NB4 (cell line): ENCODE measurements at places on chromosomes 6 and 20.
A peak's percentile ranks its signal among the peaks of the same experiment; 100 is the strongest.

DNA sequence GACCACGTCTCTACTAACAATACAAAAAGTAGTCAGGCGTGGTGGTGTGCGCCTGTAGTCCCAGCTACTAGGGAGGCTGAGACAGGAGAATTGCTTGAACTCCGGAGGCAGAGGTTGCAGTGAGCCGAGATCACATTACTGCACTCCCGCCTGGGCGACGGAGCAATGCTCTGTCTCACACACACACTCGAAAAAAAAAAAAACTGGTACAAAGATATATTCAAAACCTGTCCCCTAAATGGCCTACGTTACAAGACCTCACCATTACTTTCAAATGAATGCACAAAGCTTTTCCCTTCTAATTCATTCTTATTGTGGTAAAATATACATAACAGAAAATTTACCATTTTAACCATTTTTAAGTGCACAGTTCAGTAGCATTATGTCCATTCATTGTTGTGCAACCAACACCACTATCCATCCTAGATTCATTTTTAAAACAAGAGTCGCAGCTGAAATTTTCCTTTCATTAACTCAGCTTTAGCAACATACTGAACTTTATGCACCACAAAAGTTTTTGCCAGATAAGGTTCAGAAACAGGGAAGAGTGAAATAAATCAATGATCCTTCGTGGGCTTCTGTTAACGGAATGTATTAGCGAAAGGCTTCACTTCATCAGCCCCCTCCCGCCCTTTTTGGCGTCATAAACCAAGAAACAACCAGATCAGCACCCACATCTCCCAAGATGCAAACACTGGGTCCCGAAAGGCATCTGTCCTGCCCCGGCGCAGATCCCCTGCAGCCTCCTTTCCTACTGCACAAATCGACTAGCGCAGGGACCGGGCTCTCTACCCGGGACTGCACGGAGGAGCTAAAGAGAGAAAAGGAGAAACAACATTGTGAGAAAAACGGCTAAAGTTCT, 825 bp upstream of the FAM135A start:
- DNase-seq: no peak

GRCh38 chr20:7180256-7181045, 413.0 kb downstream of the BMP2 start:
- DNase-seq: no peak

DNA sequence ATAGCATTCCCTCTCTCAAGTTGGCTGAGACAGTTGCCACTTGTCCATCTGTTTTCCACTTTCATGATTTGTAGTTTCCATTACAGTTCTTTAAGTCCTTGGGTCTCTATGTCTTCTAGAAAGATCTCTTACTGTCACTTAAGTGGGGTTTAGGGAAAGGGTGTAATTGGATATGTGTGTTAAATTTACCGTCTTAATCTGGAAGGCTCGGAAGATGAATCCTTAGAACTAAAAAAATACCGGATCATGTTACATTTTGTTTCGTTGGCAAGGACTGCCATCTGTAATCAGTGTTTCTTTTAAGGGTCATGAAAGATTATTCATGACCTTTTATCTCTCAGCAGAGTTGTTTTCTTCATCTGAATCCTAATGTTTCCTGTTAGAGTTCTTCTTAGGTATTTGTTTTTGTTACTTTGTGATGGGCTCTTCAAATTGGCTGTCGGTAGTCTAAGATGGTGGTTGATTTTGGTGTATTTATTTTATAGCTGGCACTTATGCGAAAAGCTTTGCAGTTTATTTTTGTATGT, 21.8 kb upstream of the BTBD3 start:
- DNase-seq: no peak

DNA sequence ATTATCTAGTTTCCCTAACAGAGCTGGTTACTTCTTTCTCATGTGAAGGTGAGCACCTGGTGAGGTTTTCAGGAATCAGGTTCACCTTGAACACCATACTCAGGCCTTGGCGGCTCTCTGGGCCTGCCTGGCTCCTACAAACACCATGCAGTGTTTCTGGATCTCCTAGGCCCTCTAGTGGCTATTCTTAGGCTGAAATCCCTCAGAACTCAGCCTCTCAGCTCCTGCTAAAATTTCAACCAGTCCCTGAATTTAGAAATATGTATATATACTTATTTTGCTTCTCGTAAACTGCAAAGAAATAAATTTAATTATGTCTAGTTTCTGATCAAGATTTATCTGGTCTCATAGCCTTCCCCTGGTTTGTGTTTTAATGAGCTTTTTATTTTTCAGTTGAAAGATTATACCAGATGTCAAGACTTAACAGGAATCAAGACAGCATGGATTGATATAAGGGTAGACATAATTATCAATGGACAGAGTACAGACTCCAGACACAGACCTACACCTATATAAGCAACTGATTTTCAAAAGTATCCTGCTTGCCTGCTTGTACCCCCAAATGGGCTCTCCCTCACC, 55.9 kb downstream of the ANKEF1 start:
- DNase-seq: peak; percentile 51

DNA sequence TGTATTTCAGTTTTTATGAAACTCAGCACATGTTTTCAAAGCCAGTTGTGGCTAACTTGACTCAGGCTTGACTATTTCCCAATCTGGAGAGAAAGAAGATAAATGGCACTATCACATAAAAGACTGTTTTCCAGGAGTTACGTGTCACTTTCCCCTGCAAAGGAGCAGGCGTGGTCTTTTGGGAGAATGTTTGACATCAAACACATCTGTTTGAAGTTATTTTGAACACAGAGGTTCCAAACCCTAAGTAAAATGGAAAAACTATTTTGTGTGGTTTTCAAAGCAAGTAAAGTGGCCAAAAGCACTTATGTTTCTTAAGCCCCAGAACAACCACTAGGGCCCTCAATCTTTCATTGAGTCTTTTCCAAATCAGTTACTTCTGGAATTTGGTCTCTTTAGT, 89.7 kb downstream of the FOXF2 start:
- no peak for DNase-seq

GRCh38 chr20:34951252-34951651, 4.4 kb downstream of the GSS start:
- DNase-seq: no peak

DNA sequence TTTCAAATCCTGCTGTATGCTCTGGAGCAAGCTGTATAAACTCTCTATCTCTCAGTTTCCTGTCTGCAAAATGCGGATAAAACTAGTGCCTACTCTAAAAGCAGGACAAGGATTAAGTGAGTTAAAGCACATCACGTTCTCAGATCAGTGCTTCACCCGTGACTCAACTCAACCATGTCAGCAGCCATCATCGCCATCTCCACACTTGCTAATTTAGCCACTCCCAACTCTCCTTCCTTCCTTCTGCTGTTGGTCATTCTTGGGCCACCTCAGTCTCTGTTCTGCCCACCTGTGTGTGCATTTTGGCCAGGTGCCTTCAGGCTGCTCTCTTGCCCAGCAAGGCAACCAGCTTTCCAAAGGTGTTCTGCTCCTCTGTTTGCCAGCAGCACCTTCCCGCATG, 260.0 kb upstream of the CDYL start:
- no peak for DNase-seq

DNA sequence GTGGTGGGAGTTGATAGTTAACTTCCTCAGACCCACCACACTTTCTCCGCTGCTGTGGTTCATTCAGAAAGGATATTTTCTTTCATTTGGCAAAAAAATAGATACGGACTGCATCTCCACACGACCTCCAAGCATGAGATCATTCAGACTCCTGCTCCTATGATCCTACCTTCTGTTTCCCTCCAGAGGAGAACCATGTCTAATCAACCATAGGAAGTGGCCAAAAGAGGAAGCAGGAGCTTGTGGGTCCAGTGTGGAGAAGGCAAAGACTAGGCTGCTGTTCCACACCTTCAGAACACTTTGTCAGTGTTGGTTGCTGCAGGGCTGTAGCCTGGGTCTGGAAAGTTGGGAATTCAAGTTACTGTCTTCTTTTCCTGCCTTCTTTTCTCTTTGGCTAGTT, 10.6 kb upstream of the KIF13A start:
- DNase-seq: peak; percentile 46

DNA sequence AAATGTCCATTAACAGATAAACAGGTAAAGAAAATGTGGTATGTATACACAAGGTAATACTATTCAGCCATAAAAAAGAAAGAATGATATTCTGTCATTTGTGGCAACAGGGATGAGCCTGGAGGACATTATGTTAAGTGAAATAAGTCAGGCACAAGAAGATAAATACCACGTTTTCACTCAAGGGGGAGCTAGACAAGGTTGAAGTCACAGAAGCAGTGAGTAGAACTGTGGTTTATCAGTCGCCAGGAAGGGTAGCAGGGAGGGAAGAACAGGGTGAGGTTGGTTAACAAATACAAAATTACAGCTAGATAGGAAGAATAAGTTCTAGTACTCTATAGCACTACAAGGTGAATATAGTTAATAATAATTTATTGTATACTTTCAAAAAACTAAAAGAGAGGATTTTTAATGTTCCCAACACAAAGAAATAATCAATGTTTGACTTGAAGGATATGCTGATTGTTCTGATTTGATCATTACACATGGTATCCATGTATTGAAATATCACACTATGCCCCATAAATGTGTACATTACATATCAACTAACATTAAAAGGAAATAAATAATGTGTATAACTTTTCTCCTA, 21.1 kb downstream of the RTN4IP1 start:
- peak; percentile 80 for DNase-seq

DNA sequence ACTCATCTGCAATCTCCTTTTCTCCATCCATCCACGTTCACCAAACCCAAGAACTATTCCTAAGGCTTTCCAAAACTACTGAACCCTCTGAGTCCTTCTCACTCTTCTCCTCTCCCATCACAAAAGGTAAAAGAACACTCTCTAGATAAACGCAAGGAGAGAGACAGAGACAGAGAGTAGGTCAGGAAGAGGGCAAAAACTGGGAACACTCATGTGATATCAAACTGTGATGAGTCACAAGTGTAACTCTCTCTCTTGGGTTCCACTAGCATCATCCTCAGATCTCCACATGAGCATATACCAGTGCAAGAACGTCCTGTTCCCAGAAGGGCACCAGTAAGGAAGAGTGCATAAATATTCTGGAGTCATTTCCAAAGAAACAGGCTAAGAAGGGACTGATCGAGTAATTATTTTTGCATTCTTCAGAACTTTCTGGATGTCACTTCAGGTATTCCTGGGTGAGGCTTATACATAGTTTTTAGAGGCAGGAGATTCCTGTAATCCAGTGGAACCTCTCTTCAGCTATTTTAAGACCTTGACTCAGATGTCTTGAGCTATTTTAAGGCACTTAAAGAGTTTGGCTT, 47.3 kb upstream of the STXBP5 start:
- peak; percentile 44 for DNase-seq

GRCh38 chr6:132811276-132811675, 3.1 kb upstream of the RPS12 start:
- no peak for DNase-seq

DNA sequence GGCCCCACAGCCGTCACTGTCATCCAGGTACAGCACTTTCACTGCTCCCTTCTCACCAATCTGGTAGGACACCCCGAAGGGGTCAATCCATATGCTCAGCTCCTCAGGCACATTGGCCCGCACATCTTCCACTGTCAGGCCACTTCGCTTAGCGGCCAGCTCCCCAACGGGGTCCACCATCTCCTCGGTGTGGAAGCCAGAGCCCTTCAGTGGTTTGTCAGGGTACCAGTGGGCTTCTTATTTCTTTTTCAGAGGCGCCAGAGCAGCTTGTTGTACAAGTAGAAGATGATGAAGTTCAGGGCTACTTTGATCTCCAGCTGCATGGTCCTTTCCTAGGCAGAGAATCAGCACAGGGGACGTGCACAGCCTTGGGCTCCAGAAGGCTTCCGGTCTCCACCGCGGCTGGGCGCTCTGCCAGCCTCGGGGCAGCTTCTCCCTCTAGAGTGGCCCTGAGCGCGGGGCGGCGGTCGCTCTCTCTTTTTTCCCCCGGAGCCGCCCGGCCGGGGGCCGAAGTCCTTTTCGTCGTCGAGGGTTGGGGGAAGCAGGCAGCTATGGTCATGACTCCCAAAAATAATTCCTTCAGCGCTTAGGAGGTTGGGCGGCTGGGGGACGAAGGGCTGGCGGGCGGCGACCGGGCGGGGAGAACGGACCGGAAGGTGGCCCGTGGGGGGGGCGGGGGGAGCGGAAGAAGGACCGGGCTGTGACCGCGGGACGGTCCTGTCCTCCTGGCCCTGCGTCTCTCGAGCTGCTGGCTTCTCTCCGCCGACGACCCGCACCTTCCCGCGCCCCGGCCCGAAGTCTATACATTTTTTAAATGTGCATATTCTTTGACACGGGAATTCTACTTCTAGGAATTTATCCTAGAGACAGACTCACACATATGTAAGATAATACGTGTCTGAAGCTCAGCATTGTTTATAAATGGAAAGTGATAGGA, 6.5 kb upstream of the ZSCAN9 start:
- peak; percentile 88 for DNase-seq

GRCh38 chr6:57261926-57262325, 39.8 kb upstream of the RAB23 start:
- no peak for DNase-seq

GRCh38 chr6:126056355-126057004, 70.1 kb downstream of the TRMT11 start:
- DNase-seq: no peak

DNA sequence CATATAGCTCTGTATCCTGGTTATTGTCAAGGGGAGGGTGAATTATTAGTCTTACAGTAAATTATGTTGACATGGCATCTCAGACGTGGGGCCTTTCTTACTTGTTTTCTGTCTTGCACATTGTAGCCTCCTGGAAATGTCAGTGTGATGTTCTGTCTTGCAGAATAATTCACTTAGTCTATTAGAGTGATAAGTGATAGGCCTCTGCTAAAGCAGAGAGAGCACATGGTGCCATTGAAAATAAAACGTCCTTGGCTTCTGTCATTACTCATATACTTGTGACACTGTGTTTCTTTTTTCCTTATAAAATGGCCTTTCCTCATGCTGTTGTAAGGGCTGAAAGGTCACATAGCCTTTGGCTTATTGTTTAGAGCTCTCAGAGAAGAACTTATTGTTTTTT, 531.0 kb downstream of the EPM2A start:
- DNase-seq: no peak

DNA sequence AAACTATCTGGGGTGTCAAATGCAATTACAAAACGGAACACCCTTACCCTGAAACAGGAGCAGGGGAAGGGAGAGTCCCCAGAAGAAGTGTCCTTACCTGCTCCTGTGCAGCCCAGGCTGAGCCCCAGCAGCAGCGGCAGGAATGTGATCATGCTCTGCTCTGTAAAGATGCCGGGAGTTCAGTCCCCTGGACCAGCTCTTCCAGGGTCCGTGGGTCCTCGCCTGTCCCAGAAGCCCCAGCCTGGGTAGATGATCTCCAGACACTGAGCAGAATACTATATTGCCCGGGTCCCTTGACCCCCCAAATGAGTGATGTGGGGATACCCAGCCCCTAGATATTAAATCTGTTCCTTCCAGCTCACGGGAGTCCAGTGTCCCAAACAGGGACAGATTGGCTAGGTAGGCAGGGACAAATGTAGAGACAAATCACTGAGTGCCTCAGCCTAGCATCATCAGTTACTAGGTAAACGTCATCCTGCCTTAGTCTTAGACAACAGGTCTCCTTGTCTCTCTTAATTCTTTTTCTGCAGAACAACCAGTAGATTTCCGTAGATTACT, at the start of gene HLA-DMB:
Gene HLA-DMB, minus strand, starts transcription at position 373 of the 558 bp plus-strand sequence. Its CDS starts 221 bp downstream, at position 152.
- peak; percentile 54 for DNase-seq

GRCh38 chr6:31357886-31358285, 907 bp upstream of the HLA-B start:
- DNase-seq: no peak

GRCh38 chr6:14619419-14619781, 501.8 kb downstream of the CD83 start:
- no peak for DNase-seq

- no peak for DNase-seq
Observed at GRCh38 chr6:25194172-25194678, 84.9 kb upstream of the CARMIL1 start.

- DNase-seq: no peak
Observed at GRCh38 chr6:100267721-100268123, 197.0 kb downstream of the SIM1 start.

GRCh38 chr6:37547564-37548061, 47.9 kb upstream of the CCDC167 start:
- DNase-seq: no peak
